ENCODE measurements at places on chromosomes 5 and 9.

- no peak for DNase-seq
Measured at GRCh38 chr9:86256653-86257052, 2.8 kb downstream of the C9orf153 start.

GRCh38 chr5:60529001-60529400 lies 171.0 kb downstream of the DEPDC1B start:
- no peak for DNase-seq

GRCh38 chr5:89706731-89707130 lies 702.8 kb downstream of the CETN3 start:
- DNase-seq, result no peak

DNA sequence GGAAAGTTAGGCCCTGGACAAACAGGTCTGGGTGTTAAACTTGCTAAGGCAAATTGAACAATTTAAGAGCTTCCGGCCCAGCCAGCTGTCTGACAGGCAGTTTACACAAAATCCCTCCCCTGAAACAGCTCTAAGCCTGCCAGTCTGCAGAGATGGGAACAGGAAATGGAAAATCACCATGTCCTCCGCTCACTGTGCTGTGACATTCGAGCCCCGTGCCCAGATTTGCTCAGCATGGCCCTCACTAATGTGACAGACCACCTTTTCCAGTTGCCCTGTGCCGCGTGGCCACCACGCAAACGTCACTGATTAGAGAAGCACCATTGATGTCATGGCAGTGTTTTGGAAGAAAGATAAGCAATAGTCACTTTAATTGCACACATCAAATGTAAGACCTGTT lies 41.0 kb downstream of the CCNJL start:
- no peak for DNase-seq

- no peak for DNase-seq
Measured at GRCh38 chr5:57435701-57436134, 46.9 kb downstream of the ACTBL2 start.

Measured in activated CD4-positive, alpha-beta T cell treated with anti-CD3 and anti-CD28 coated beads for 24 hours (primary cell).